ENCODE measurements at places on chromosomes 2 and 18.

GRCh38 chr2:131104487-131105155, 515 bp upstream of the PLEKHB2 start:
- no peak for DNase-seq

- no peak for DNase-seq
Observed at GRCh38 chr2:235896061-235896460, 272.1 kb downstream of the GBX2 start.

- no peak for DNase-seq
Observed at GRCh38 chr2:150391779-150392178, 95.7 kb downstream of the RND3 start.

DNA sequence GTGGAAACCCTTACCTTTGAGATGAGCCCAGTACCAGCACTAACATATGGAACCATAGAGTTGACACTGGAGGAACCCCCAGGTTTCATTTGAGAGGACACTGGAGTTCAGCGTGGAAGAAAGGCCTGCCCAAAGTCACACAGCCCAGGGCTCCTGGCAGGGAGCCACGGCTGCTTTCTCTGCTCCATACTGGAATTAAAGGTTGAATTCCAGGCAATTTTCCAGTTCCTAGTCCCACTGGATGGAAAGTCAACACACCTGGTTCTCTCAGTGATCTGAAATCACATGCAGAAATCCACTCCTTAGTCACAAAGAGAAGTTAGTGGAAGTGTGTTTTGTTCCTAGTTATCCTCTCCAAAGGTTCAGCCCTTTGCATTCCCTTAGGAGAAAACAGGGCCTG, 336.1 kb upstream of the SKOR2 start:
- DNase-seq = no peak

- DNase-seq = no peak
Observed at GRCh38 chr18:44803019-44803650, 122.4 kb downstream of the SETBP1 start.

GRCh38 chr2:134232461-134232860, 21.4 kb upstream of the MGAT5 start:
- no peak for DNase-seq

DNA sequence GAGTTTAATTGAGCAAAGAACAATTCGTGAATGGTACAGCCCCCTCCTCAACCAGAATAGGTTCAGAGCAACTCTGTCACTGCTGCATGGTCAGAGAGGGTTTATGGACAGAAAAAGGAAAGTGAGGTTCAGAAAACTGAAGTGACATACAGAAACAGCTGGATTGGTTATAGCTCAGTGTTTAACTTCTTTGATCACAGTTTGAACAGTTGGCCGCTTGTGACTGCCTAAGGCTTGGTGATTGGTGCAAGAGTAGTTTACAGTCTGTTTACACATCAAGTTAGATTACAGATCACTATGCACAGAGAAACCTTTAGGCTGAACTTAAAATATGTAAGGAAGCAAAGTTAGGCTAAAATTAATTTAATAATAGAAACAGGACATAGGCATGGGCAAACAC, 459.2 kb downstream of the KCNJ3 start:
- no peak for DNase-seq

DNA sequence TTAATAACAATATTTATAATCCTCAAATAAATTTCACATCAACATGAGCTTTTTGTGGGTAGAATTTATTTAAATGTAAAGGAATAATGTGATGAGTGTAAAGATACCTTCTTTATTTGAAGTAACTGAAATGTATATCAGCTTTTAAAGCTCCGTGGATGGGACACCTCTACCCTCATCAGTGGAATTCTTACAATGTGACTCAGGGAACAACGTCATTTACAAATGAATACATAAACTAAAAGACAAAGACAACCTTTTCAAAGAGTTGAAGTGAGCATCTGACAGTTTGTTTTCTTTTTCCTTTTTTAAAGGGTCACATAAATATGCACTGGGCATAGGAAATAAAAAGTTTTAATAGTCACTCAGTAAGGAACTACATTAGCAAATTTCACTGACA, 1127.0 kb upstream of the CRIM1 start:
- DNase-seq = no peak

- DNase-seq = no peak
Observed at GRCh38 chr2:150425121-150425955, 62.1 kb downstream of the RND3 start.

DNA sequence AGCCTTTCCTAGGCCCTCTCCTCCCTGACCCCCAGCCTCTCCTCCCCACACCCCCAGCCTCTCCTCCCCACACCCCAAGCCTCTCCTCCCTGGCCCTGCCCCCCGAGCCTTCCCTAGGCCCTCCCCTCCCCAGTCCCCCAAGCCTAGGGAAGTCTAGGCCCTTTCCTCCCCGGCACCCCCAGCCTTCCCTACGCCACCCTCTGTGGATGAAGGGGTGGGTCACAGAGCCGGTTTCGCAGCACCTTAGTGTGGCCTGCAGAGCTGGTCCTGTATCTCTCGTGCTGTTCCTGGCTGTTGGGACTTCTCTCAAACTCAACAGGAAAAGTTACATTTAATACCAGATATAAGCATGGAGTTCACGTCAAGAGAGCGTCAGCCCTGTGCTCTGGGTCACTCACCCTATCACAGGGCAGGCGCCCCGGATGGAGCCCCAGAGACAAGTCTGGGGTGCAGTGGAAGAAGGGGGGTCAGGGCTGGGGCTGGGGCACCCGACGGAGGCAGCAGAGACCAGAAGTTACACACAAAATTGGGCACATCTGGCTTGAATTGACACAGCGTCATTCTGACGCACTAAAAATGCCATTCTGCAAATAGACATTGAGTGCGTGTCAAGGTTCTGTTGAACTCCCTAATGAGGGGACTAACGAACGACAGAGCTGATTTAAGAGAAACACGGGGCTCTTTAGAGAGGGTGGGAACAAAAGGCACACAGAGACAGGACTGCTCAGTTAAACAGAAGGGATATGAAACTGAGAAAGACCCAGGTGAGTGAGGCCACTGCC, 24.0 kb downstream of the KCNIP3 start:
- DNase-seq = no peak

DNA sequence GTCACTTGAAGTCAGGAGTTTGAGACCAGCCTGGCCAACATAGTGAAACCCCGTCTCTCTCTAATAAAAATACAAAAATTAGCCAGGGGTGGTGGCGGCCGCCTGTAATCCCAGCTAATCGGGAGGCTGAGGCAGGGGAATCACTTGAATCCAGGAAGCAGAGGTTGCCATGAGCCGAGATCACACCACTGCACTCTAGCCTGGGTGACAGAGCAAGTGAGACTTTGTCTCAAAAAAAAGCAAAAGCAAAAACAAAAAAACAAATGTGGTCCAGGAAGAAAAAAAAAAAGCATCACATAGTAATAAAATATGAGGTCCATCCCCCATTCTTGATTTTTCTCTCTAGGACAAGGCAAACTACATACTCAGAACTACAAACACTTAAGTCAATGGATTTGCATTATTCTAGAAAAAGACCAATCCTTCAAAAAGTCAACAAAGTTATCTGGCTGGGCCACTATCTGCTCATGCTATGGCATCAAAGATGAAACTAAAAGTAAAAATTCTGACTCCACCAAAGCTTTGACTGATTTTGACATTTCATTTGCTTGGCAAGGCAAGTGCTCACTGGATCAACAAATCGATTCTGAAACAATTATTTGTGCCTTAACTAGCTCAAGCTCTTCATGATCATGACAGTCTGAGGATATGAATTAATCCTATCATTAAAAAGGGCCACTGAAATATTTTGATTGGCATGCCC, 28.4 kb downstream of the MEX3C start:
- DNase-seq = no peak

- no peak for DNase-seq
Observed at GRCh38 chr2:108145557-108146326, 94.0 kb upstream of the SULT1C3 start.
